ENCODE measurements at places on chromosomes 5 and 9. TPM values are rescaled to one million over a fixed set of nuclear protein-coding genes. Genes with fewer than 3 reads are reported as not detected.

- DNase-seq: no peak
Measured at GRCh38 chr5:112245656-112246055, 173.4 kb downstream of the EPB41L4A start.

DNA sequence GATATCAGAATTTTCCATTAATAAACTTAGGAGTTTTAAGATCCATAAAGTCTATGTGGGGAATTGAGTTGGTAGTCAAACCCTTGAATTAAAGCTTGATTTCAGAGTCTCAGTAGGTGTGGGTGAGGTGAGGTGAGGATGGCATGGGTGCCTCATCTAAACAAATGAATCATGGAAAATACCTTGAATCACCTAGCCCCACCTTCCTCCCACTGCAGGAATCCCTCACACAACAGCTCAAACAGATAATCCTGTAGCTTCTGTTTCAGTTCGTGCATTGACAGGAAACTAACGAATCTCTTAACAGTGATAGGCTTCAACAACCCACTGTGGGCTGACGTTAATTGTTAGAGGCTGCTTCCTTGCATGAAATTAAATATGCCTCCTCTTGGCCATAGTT lies 185.0 kb downstream of the SREK1 start:
- DNase-seq: no peak

GRCh38 chr9:125601961-125602360 lies 105.0 kb downstream of the MAPKAP1 start:
- no peak for DNase-seq

DNA sequence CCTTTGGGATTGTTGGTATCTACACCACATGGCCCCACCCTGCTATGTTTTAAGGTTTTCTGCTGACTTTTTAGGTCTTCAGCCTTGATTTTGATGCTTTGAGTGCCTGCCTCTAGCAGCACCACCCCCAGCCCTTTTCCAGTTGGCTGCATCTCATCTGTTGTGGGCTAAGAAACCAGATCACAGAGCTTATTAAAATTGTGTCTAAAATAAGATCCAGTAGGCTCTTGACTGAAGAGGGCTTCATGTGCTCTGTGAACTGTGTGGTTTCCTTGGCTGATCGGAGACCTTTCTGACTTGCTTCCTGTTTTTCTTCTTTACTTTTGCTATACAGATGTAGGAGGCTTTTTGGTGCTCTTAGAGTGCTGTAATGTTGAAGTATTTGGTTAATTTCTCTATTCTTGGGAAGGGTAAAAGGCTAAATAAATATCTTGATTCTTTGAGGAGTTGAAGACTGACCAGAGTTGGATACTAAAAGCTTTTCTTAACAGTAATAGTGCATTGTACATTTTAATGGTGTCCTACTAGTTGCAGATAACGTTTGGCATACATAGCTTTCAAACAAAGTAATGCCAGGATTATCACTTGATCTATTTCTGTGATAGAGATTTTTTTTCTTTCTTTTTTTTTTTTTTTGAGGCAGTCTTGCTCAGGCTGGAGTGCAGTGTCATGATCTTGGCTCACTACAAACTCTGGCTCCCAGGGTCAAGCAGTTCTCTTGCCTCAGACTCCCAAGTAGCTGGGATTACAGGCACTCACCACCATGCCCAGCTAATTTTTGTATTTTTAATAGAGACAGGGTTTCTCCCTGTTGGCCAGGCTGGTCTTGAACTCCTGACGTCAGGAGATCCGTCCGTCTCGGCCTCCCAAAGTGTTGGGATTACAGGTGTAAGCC lies 4.5 kb downstream of the UBE2D2 start:
- no peak for DNase-seq

The HMMR gene
- total RNA-seq: 8.6 TPM

DNA sequence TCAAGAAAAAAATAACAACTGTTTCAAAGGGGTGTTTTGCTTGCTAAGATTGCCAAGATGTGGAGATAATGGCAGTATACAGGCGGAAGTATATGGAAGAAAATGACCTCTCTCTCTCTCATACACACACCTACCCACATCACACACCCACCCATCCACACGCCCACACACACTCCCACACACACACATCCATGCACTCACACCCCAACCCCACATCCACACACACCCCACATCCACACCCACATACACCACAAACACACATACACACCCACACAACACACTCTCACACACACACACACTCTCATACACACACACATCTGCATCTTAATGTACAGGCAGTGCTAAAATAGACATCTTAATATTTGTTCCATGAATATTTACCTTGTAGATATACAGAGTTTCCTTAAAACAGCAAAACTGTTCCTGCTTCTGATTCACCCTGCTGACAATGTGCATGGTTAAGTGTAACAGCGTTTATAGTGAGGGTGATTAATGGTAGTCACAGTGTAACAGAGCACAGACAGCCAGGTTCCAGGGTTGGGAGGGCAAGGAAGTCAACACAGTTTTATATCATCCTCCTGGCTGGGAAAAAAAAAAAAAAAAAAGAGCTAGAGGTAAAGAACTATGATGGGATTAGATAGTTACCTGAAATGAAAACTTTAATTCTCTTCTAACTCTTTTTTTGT lies 8.3 kb downstream of the BHMT2 start:
- DNase-seq: no peak

- DNase-seq: no peak
Measured at GRCh38 chr9:35519692-35520363, 29.9 kb downstream of the RUSC2 start.

- DNase-seq: no peak
Measured at GRCh38 chr5:17039170-17039569, 103.1 kb upstream of the MYO10 start.

The GABBR2 gene
- 0.46 TPM for total RNA-seq

DNA sequence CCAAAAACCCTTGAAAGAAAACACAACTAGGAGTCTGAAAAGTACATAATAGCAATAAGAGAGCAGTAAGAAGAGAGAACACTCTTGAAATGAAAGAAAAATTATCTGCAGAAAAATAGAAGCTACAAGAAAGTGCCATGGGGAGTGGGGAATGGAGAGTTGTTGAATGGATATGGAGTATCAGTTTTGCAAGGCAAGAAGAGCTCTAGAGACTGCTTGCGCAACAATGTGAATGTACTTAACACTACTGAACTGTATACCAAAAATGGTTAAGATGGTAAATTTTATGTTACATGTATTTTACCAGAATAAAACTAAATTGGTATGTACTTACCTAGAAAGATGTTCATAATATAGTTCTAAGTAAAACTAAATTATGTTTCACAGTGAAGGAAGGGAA lies 54.8 kb upstream of the RASGRF2 start:
- DNase-seq: no peak

The CARTPT gene
- 148 TPM for total RNA-seq

The F2R gene
- 342 TPM for total RNA-seq

- DNase-seq: no peak
Measured at GRCh38 chr5:181071257-181071656, 31.2 kb downstream of the BTNL9 start.

- no peak for DNase-seq
Measured at GRCh38 chr5:177988989-177989625, 6.9 kb downstream of the PROP1 start.

- DNase-seq: no peak
Measured at GRCh38 chr5:154714266-154714986, 40.8 kb upstream of the LARP1 start.

The IL33 gene
- 0.31 TPM for total RNA-seq

- DNase-seq: no peak
Measured at GRCh38 chr5:83967417-83967816, 246.8 kb upstream of the HAPLN1 start.

- peak; percentile 36 for DNase-seq
Measured at GRCh38 chr9:127735530-127736185, 564 bp upstream of the TOR2A start.

- DNase-seq: no peak
Measured at GRCh38 chr5:118956727-118957126, 31.6 kb downstream of the DTWD2 start.

The CNTLN gene
- total RNA-seq: 7.4 TPM

The BTNL8 gene
- 0.59 TPM for total RNA-seq

The NEUROG1 gene
- not detected for total RNA-seq

The SPATA24 gene
- 7.6 TPM for total RNA-seq

- DNase-seq: no peak
Measured at GRCh38 chr5:149887622-149888183, 56.9 kb downstream of the PDE6A start.

- DNase-seq: no peak
Measured at GRCh38 chr5:132069561-132069960, 4.0 kb upstream of the CSF2 start.

DNA sequence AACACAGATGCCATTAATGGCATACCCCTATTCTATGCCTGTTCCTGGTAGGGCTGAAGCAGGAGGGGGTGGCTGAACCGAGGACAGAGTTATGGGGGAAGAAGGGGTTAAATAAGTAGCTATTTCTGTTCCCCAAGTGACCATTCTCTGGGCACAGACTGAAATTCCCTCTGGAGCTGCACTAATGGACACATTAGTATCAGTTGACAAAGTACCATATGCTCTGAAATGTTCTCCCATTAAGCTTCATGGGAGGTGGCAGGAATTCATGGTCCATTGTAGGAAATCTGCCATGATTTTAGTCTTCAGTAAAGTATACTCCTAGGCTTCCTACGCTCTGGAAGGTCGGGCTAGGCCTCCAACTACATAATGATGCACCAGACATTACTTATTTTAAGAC lies 10.5 kb upstream of the FRMPD1 start:
- no peak for DNase-seq

The WDR38 gene
- not detected for total RNA-seq

DNA sequence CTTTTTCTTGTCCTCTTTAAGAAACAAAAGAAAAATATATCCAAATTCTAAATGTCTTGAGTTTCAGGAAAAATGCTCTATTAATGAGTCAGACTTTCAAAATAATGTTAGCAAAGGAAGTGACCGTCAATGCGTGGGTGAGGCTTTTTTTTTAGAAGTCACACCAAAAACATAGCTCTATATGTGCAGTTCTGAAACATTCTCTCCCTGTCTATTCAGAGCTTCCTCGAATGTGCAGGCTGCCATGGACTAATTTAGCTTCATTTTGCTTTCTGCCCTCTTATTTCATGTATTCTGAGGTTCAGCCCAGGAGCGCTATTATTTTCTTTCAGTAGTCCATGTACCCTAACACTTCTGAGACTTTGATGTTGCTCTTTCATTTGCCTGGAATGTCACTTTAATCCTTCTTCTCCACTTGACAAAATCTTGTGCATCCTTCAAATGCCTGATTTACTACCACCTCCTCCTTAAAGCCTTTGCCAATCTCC lies 72.5 kb upstream of the RASA1 start:
- DNase-seq: no peak

DNA sequence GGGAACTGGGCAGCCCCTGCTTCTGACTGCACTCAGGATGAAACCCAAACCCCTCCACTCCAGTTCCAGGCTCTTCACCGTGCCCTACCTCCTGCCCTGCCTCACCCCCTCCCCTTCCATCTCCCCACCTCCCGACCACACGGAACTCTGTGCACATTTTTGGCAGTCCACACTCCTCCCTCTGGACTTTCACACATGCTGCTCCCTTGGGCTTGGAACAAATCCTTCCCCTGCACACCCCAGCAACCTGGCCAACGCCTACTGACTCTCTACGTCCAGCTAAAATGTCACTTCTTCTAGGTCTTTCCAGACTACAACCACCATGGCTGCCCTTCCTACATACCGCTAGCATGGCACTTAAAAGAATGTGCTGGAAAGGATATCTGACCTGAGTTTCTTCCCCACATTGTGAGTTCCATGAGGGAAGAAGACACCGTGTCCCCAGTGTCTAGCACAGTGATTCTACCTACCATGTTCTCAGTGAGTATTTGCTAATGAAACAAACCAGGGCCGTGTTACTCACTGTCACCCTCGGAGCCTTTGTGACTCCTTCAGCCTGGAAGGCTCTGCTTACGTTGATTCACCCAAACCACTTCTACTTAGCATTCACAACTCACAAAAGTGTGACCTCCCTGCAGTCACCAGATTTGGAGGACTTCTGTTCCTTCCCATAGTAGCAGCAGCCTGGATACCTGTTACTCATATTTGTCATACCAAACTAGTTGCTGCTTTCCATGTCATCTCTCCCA lies 18.7 kb downstream of the RETREG1 start:
- no peak for DNase-seq

GRCh38 chr9:72464857-72465592 lies 56.4 kb upstream of the TMC1 start:
- DNase-seq: no peak

The OTP gene
- not detected for total RNA-seq

- DNase-seq: no peak
Measured at GRCh38 chr9:109033941-109034700, 20.8 kb upstream of the CTNNAL1 start.

- DNase-seq: no peak
Measured at GRCh38 chr9:95962936-95963335, 87.4 kb downstream of the ERCC6L2 start.

GRCh38 chr9:91677822-91678436 lies 254.3 kb upstream of the NFIL3 start:
- DNase-seq: no peak

- no peak for DNase-seq
Measured at GRCh38 chr5:67679184-67679841, 482.7 kb upstream of the CD180 start.

The ST8SIA4 gene
- 30.3 TPM for total RNA-seq

DNA sequence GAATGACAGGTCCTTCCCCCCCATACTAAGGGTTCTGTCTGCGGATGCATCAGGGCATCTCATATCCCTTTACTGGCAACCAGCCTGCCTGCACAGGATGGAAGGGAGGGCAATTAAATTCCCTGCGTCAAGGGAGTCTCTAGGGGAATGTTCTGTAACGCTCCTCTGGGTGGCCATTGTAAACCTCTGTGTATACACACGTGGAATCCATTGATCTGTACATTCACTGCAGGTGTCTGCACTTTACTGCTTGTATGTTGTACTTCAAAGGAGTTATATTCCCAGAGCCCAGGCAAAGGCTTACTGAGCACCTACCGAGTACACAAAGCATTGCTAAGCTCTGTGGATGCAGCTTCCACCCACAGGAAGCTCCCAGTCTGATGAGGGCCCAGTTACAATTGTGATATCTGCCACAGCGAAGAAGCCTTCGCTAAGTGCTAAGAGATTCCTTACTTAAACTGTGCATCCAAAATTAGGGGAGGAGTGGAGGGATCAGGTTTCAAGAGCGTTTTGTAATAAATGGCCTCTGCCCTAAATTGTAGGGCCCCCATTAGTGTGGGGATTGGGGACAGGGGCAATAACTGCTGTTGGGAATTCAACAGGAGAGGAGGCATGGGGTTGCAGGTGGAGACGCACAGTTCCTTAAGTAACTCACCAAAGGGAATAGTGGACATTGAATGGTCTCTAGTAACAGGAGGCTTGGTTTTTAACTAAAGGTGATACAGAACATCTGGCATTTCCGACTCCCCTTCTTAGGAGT lies 1.5 kb upstream of the RETREG1 start:
- DNase-seq: no peak

DNA sequence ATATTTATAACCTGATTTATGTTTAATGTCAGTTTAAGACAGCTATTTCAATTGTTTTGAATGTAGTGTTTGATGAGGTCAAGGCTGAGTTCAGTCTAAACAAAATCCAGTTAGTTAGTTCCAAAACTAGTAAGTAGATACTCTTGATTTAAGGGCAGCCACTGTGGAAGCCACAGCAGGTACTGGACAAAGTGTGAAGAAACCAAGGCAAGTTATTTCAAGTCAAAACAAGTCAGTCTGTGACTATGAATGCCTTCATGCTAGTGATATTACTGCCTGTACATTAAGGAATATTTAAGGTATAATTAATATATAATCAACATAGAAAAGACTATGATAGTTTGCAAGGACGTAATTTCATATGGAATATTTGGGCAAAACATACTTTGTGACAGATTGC lies 362.3 kb downstream of the DMRTA1 start:
- DNase-seq: no peak

The BAAT gene
- total RNA-seq: not detected

GRCh38 chr9:4592295-4592694 lies 69.8 kb upstream of the PLPP6 start:
- DNase-seq: no peak

GRCh38 chr5:106135473-106135872 lies 1535.3 kb downstream of the EFNA5 start:
- no peak for DNase-seq

Data from endothelial cell (in vitro differentiated cells).